Stimulated activated CD4-positive, alpha-beta T cell treated with anti-CD3 and anti-CD28 coated beads, Interleukin-1b, Interleukin-23, amount 100 ng/mL, for 1 hour (primary cell): ENCODE measurements at places on chromosomes 5 and 9.

DNA sequence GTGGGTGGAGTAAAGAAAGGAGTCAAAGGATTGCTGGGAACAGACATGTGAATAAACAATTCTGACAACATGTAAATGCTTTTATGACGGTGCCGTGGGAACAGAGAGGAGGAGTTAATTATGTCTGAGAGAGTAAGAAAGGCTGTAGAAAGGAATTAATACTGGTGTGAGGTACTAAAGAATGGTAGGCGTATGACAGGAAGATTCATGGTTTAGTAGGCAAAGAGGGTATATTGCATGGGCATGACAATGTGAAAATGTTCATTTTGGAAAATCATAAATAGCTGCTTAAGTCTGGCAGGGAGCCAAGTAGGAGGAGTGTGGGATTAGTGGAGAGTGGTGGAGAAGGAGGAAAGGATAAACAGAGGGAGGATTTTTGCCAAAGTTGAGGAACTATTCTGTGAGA is 19.7 kb downstream of the NAA35 start:
- no peak for DNase-seq

GRCh38 chr9:128249908-128250838 is 25.6 kb downstream of the GOLGA2 start:
- DNase-seq = peak; percentile 100

DNA sequence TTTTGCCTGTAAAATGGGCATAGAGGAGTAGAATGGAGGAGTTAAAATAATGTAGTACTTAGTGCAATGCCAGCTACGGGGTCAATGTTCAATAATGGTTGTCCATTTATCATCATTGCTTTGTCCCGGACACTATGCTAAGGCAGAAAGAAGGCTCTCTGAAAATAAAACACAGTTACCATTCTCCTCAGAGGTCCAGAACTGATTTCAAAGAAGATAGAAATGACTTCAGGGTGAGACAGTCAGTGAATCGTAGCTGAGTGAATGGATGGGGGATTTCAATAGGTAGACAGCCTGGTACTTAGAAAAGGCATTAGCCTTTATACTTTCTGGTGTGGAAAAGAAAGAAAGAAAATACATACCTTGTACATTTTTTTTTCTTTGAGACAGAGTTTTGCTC is 1.2 kb upstream of the AK3 start:
- no peak for DNase-seq

DNA sequence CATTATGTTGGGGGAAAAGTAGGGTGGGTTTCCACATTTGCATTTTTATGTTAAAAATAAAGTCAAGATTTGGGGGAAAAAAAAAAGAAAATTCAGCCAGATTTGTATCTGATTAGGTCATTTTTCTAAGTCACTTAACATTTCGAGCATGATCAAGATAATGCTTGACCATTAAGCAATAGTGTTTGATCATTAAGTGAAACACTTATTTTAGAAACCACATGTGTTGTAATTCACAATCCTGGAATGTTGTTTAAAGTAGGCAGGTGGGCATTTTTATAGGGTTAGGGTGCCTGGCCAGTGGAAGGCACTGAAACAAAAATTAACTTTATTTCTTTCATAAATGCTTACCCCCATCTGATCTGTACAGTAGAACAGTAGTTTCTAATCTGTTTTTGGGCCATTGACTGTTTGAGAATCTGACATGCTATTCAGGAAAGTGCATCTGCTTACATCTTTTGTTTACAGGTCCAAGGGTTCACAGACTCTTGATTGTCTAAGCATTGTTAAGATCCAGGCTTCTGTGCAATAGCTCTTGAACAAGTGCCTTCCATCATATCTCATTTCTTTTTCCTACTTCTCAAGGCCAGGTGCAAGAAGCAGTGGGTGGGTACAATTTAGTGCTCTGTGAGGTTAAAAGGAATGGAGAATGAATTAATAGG is 9.1 kb downstream of the ZCCHC9 start:
- no peak for DNase-seq

GRCh38 chr9:129908906-129909305 is 73.6 kb downstream of the USP20 start:
- DNase-seq = no peak

- DNase-seq = no peak
Measured at GRCh38 chr9:16291921-16292320, 578.5 kb downstream of the BNC2 start.

DNA sequence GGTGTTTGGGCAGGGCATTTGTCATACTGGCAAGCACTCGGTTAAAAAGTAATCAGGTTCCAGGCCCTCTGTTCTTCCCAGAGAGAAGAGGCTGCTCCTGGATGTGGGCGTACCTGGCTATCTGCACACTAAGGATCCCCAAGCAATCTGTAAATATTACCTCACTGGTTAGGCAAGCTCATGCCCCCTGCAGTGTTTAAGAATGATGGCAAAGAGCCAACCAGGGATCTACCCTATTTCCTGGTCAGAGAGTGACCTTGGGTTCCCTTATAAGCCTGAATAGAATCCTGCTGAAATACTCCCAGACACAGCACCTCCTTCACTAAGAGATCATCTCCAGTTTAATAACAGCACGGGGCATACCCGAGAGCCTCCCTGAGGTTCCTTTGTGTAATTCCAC is 181.2 kb downstream of the PIK3R1 start:
- DNase-seq = no peak

DNA sequence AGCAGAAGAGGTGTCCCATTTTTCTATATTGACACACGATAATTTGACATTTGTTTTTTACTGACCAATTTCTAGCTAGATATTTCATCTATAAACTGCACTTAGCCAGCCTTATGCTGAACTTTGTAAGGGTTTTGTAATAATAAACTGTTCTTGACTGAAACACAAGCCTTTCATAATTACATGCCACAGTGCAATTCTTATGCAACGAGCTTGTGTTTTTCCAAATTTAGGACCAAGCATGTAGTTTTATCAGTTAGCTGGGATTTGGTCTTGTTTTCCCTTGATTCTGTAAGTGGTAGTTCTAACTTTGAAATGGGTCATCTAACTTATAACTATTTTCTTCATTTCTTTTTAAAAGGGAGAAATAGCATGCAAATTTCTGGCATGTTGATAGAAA is 1.3 kb upstream of the LURAP1L start:
- DNase-seq = no peak

- DNase-seq = no peak
Measured at GRCh38 chr5:36252722-36253365, 11.1 kb upstream of the NADK2 start.

DNA sequence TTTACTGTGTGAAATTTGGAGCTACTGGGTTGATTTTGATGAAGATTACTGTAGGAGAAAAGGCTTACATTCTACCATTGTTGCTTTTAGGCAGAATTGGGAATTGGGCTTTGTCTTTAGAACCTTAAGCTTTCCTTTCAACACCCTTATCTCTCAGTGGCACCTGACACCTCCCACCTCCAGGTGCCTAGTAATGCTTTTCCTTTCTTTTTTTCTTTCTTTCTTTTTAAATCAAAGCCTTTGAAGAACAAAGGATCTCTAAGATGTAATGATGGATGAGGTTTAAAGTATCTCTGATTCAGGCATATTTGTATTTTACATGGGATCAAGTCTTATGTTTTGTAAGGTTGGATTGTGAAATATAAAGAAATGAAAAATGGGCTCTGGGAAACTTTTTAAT is 2.9 kb upstream of the ADGRV1 start:
- no peak for DNase-seq

DNA sequence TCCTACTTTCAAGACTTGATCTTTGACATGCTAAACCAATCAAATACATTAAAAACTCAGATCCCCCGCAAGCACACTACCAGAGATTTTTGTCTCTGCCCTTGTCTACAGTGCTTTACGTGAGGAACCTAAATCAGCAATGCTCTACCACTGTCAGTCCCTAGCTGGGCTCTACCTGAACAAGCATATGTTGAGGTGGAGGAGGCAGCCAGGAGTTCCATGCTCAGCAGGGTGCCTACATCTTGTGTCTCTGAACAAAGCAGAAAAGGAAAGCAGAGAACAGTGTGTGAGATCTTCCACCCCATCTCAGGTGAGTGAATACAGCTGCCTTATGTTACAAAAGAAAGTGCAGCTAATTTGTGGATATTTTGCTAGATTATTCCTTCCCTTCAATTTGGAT is 255.0 kb downstream of the NDUFS4 start:
- DNase-seq = no peak
